Adrenal gland (tissue), 19 donors: ENCODE measurements at places on chromosomes 16 and 17. TPM values are rescaled to one million over a fixed set of nuclear protein-coding genes. Genes with fewer than 3 reads are reported as not detected.
A peak's percentile ranks its signal among the peaks of the same experiment; 100 is the strongest.

- H3K27me3 ChIP-seq = no peaks in the 10 kb centered on the region
- no peak overlapping the region for H3K27ac ChIP-seq
- no peak overlapping the region for H3K4me3 ChIP-seq
- H3K4me1 ChIP-seq = no peaks in the 10 kb centered on the region
- no peaks in the 10 kb centered on the region for H3K36me3 ChIP-seq
These were observed 444.3 kb downstream of the KCNJ2 start for GRCh38 chr17:70613681-70614080.

The NKD1 gene
- total RNA-seq = 8.9 TPM

DNA sequence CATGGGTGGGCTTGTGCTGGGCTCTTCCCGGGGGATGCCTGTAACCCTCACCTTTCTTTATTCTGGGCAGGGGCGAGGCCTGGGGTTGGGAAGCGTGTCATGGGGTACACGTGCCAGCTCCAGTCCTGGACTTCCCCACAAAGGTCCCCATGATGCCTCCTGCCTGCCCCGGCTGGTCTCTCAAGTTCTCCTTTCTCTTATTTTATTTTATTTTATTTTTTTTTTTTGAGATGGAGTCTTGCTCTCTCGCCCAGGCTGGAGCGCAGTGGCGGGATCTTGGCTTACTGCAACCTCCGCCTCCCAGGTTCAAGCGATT lies 8.6 kb downstream of the ATP2A3 start:
- DNase-seq = no peak
- no peaks in the 10 kb centered on the region for H3K36me3 ChIP-seq
- peak overlapping the region; percentile 47 for H3K27ac ChIP-seq
- H3K4me1 ChIP-seq = no peaks in the 10 kb centered on the region
- H3K27me3 ChIP-seq = no peaks in the 10 kb centered on the region
- H3K4me3 ChIP-seq = no peak overlapping the region

The CCL4L2 gene
- 3.3 TPM for total RNA-seq

DNA sequence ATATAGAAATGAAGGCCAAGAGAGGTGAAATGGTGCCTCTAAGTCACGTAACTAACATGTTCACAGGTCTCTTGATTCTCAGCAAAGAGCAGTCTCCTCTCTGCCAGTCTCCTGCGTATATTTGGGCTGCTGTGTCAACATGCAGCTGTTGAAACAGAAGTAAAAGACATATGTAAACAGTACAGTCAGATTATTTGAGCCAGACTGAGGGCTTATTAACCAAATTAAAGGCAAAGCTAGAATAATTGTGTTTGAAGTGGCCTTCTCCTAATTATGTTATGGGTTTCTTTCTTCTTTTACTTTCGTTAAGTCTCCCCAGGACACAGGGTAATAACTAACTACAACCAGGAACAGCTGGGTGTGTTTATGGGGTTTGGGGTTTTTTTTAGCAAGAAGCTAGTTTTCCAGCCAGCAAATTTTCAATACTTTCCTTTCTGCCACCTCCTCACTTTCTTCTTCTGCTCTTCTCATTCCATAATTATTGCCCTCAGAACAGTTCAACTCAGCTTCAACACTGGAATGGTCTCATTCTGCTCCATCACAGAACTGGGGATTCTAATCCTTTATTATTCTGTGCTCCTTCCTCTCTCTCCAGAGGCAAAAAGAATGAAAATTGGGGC lies 18.4 kb downstream of the G6PC1 start:
- H3K27ac ChIP-seq = no peak overlapping the region
- DNase-seq = no peak
- H3K36me3 ChIP-seq = no peaks in the 10 kb centered on the region
- no peaks in the 10 kb centered on the region for H3K27me3 ChIP-seq
